ENCODE measurements at places on chromosomes 3 and 15.
A peak's percentile ranks its signal among the peaks of the same experiment; 100 is the strongest.

DNA sequence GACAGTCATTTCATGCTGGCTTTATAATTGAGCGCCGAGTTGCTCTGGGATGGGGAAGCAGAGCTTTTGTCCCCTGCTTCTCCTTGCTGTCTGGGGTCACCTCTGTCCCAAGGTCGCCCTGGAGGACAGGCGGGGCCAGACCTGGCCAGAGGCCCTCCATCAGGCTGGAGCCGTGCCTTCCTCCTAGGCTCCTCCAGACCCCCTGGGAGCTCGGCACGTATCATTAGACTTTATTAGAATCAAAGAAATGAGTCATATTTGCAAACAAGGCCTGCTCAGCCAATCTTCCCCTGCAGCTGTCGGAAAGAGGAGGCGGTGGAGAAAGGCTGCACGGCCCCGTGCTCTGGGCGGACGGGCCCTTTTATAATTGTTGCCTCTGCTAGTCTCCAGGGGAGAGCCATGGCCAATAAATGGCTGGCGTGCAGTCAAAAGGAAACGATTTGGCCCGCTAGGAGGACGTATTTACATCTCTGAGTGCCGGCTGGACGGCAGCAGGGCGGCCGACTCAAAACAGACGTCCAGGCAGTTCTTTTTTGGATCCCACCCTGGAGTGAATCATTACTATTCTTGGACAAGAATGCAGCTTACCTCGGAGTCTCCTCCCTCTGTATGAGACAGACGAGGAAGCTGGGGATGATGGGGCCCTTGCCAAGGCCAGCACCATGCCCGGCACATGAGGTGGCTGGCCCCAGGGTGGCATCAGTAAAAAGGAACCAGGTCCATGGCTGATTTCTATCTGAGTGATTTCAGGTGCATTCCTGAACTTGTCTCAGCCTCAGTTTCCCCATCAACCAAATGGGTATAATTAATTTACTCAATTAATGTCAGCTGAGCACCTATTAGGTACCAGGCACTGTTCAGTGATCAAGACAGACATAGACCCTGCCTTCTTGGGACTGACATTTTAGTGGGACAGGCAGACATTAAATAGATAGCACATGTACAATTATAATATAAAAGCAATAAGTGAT lies 50.6 kb downstream of the SLC6A6 start:
- DNase-seq, result no peak

GRCh38 chr15:26661107-26661506 lies 111.8 kb downstream of the GABRB3 start:
- DNase-seq, result no peak

- DNase-seq, result no peak
Measured at GRCh38 chr3:102841866-102842265, 407.1 kb downstream of the ZPLD1 start.

GRCh38 chr3:53324105-53324504 lies 23.2 kb downstream of the DCP1A start:
- no peak for DNase-seq

- DNase-seq, result no peak
Measured at GRCh38 chr3:130488288-130488687, 28.7 kb upstream of the COL6A6 start.

DNA sequence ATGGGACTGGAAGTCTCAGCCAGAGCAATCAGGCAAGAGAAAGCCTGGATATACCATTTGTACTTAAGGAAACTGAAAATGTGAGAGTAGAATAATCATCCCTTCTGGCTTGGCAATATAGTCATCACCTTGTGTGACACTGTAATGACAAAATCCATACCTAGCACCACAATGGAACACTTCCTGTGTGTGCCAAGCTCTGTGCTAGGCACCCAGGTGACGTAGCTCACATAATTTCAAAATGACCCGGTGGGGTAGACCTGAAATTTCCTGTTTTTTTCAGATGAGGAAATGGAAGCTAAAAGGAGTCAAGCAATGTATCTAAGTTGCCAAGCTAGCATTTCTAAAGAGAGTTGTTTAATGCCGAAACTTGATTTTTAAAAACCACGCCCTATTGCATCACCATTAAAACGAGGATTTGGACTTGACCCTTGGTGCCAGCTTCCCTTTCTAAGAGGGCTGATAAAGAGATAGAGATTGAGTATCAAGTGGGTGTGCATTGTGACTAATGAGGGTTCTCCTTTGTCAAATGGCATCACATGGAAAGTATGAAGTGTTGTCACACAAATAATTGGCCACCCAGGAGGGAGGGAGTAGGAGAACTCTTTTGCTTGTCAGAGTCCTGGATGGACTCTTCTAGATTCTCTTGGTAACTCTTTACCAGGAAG lies 141.3 kb upstream of the PDZRN3 start:
- DNase-seq, result no peak

- no peak for DNase-seq
Measured at GRCh38 chr3:133410191-133410892, 10.5 kb downstream of the BFSP2 start.

DNA sequence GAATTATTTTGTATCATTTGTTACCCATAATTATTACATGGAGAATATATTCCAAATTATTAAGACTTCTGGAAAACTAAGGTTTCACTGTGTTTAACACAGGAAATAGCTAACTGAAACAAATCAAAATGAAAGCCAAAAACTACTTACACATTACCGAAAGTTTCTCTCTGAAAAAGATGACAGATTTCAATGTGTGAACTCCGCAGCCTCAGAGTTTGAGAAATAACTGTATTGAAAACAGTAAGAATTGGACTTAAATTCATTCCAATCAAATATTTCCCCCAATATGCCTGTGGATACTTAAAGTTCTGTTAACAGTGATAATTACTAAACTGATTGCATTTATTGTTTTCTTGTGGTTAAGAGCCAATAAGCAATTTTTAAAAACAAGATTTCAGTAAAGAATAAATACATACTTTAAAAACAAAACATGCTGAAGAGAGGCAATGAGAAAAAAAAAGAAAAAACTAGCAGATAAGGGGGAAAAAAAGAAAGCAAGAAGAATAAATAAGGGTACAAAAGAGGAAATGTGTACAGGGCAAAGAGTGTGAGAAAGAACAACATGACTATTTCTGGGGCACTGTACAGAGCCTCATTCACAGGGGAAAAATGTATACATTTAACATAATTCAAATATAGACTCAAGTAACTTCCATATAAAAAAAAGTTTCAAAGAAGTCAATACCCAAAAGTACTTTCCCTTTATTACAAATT lies 30.7 kb downstream of the DENND4A start:
- no peak for DNase-seq

GRCh38 chr3:49668861-49669260 lies 5.3 kb upstream of the APEH start:
- DNase-seq, result no peak

- no peak for DNase-seq
Measured at GRCh38 chr3:7270731-7271130, 409.8 kb downstream of the GRM7 start.

DNA sequence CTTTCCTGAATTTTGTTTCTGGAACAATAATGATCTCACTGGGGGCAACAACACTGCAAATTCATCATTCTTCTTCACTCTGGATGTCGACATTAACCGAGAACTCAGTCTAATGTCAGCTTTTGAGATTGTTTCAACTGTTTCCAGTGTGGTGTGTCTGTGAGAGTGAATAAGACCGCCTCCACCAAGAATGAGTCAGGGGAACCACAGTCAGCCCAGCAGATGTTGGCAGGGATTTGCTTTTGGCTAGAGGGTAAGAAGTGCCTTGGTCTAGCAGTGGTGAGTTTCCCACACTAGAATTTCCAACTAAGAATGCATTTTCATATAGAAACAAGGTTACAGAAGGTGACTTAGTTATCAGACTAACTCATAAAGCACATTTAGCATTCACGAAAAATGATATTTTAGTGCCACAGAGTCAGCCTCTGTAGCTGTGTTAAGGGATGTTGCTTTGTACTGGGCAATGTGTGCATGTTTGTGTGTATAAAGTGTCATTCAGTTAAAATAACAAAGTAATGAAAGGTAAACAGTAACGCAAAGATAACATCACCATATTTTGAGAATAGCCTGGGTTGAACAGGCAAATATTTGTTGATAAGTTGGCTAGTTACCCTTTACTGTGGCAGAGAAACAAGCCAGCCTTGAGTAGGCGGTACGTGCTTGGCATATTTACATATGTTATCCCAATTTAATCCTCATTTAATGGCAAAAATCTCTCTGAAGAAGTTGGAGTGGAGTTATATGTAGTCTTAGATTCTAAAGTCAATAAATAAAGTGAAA lies 33.8 kb downstream of the DRD3 start:
- DNase-seq, result no peak

DNA sequence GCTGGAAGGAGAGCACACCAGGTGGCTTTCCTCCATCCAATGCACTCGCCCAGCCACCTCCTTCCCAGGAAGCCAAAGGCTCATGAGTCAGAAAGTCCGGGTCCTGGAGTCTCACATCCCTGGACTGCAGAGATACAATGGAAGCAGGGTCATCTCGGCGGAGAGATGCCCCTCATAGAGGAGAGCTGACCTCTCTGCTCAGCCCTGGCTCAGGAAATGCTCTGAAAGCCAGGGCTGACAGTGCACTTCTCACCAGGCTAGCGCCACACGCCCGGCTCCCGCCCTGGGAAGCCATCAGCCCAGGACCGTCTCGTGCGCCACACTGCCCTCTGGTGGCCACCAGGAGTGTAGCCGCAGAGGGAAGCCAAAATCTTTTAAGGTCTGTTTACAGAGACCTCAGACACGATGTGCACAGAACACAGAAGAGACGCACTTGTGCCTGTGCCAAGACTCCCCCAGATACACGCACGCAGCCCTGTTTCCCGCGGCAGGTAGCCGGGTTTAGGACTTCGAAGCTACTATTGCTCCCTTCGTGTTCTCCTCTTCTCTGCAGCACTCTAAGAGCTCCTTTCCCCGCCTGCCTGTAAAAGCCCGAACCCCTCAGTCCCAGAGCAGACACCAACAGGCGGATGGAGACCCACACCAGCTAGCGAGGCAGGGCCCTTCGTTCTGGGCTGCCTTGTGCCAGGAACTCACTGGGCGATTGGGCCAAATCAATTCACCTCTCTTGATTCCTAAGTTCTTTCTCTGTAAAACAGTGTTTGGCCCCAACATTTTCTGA lies 9.7 kb downstream of the NTRK3 start:
- DNase-seq, result peak; percentile 55

DNA sequence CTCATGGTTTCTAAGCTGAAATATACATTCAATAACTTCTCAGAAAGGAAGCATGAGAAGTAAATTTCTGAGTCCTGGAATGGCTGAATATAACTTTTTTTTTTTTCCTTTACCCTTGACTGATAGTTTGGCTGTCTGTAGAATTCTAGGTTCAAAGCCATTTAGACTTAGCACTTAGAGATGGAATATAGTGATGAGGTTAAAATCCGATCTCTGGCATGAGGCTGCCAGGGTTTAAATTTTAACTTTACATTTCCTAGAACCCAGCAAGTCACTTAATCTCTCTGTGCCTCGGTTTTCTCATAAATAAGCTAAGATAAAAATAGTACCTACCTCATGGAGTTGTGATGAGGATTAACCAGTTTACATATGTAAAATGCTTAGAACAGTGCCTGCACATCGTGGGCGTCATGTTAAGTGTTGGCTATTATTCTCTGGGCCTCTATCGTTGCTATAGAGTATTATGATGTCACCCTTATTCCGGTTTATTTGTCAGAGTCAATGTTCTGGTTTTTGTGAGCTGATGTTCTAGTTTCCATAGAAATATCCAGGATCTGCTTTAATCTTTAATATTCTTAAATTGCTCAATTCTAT lies 199.8 kb upstream of the TLE3 start:
- no peak for DNase-seq

GRCh38 chr15:58260725-58261267 lies 122.6 kb downstream of the AQP9 start:
- DNase-seq, result no peak

- DNase-seq, result no peak
Measured at GRCh38 chr3:126918355-126918821, 64.5 kb upstream of the PLXNA1 start.

DNA sequence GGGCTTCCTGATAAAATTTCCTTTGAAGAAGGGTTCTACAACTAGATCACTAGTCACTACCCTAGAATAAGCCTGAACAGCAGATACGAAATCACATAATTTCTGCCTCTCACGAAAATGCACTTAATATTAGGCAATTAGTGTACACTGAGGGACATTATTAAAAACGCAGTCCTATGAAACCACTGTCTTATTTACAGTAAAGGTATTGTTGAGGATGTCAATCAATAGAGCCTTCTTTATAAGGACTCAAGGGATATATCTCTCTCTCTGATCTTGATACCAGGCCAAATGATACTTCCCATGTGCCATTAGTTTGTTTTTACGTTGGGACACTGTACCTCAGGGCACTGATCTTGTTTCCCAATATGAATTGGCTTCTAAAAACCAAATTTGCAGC lies 59.6 kb downstream of the ETFA start:
- no peak for DNase-seq

GRCh38 chr3:134895181-134895580 lies 100.1 kb downstream of the EPHB1 start:
- DNase-seq, result no peak

- no peak for DNase-seq
Measured at GRCh38 chr15:32007355-32007960, 22.9 kb upstream of the CHRNA7 start.

DNA sequence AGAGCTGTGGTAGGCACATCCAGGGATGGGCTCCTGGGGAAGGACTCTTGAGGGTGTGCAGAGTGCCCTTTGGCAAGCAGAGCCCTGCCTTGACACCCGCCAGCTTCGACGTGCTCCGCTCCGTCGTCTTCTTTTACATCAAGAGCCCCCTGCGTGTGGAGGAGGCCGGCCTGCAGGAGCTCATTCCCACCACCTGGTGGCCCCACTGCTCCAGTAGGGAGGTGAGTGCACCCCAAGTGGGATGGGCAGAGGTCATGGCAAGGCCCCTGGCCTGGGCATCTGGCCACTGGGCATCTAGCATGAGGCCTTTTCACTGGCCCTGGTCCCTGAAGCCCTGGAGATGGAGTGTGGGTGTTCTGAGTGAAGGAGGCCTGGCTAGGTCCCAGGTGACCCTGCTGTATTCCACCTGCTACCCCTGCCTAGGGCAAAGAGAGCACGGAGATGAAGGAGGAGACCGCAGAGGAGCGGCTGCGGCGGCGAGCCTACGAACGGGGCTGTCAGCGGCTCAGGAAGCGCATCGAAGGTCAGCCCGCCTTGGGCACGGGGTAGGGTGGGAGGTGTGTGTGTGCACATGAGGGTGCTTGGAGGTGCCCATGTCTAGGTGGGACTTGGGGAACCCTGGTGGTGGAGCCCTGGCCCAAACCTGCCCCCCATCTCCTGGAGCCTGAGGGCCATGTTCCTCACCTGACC lies 12.2 kb downstream of the RNF123 start:
- DNase-seq, result no peak

- DNase-seq, result no peak
Measured at GRCh38 chr3:160540551-160540950, 24.8 kb downstream of the KPNA4 start.

GRCh38 chr3:66418475-66418931 lies 82.3 kb downstream of the LRIG1 start:
- no peak for DNase-seq

GRCh38 chr3:188309437-188310269 lies 155.7 kb downstream of the LPP start:
- DNase-seq, result no peak

GRCh38 chr3:152155246-152156020 lies 113.3 kb upstream of the MBNL1 start:
- no peak for DNase-seq

Data from NCI-H1694 treated with DMSO at 0.1 percent for 48 hours (cell line).